ENCODE measurements at places on chromosomes 16 and 17.

- DNase-seq, result no peak
These were observed 29.3 kb downstream of the STH start for GRCh38 chr17:46028374-46028773.

GRCh38 chr16:46822270-46822669 lies 8.7 kb downstream of the C16orf87 start:
- peak; percentile 48 for DNase-seq

DNA sequence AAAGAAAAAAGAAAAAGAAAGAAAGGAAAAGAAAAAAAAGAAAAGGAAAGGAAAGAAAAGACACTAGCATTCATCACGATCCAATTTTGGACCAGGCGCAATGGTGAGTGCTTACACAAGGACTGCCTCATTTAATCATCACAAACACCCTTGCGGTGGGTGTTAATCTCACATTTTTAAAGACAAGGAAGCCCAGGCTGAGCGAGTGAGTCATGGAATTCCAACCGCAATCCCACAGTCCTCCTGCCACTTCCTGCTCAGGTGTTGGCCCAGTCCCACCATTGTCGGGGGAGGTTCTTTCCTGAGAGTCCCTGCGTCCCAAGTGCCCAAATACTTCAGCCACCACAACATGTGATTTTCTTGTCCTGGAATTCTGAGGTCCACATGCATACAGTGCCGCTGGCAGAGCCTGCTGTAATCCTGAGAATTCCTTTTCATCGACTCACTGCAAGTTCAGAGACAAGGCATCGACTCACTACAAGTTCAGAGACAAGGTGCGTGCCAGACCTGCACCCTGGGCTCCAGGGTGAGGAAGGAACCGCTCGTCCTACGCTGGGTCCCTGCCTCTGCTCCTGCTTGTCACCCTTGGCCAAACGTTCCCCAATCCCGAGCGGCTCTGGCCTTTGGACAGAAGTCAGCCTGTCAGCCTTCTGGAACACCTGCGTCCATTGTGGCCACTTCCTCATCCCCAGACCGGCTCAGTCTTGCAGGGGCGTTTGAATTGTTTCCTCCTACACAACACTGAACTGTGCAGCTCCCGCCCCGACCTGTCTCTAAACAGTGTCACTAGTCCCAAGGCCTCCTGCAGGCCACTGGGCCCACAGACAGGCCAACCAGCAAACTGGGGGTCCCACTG lies 5.8 kb downstream of the ZG16B start:
- DNase-seq, result no peak

- DNase-seq, result no peak
These were observed 37.5 kb downstream of the ACSM2B start for GRCh38 chr16:20538687-20539086.

DNA sequence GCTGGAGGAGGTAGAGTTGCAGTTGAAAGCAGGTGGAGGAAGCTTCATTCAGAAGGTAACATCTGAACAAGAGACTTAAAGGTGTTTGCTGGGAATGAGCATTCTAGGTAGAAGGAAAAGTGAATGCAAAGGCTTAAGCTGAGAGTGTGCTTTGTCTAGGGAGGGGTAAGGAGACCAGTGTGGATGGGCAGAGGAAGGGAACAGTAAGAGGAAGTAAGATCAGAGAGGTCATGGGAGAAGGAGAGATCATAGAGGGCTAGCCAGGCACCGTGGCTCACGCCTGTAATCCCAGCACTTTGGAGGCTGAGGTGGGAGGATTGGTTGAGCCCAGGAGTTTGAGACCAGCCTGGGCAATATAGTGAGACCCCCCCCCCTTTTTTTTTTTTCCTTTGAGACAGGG lies 3.3 kb downstream of the STX4 start:
- no peak for DNase-seq

- DNase-seq, result no peak
These were observed 9.3 kb upstream of the KRT17 start for GRCh38 chr17:41633556-41634199.

- no peak for DNase-seq
These were observed 219.4 kb downstream of the FOXL1 start for GRCh38 chr16:86797700-86798099.

DNA sequence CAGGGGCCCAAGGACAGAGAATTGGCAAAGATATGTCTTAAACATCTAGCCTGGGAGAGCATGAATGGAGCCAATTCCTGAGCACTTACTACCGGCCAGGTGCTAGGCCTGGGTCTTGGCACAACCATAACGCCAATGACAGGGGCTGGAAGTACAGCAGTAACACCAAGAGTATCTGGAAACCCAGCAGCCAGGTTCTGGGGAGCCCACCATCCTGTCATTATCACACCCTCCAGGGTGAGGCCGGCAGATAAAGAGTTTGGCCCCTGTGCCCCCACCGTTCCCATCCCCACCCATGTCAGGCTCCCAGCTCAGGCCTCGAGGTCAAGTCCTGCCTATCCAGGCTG lies 508 bp upstream of the TMC8 start:
- no peak for DNase-seq

DNA sequence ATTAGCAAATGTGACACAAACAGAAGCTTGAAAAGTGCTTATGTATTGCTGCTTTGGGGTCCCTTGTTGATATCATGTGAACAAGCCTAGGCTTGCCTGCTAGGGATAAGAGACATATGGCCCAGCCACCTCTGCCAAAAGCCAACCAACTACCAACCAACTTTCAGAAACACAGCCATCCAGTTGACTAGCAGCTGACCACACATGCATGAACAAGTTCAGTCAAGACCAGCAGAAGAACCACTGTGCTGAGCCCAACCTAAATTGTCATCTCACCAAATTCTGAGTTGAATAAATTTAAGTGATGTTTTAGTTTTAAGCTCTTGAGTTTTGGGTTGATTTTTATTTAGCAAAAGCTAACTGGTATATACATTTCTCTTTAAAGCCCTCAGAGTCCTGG lies 3.5 kb downstream of the ERN2 start:
- no peak for DNase-seq

DNA sequence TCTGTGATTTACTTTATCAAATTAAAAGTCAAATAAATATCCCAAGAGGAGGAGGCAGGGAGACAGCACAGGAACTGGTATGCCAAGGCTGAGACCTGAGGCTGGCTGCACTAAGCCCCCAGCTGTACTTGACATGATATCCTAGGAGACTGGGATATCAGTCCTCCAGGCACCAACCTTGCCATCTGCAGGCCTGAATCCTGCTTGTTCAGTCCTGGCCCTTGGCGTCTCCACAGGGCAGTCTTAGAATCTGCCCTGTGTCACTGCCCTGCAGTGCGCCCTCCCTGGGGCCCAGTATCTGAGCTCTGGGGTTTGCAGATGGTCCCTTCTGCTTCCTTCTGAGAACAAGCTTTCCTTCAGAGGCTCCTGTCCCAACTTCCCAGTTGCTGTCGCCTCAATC lies 75.9 kb downstream of the HS3ST3A1 start:
- DNase-seq, result no peak

- DNase-seq, result no peak
These were observed 115.9 kb upstream of the TNRC6C start for GRCh38 chr17:77842528-77843147.

- peak; percentile 22 for DNase-seq
These were observed 997 bp upstream of the CDH11 start for GRCh38 chr16:65122724-65123395.

Measured in GM13976 (cell line).